ENCODE measurements at places on chromosomes 6 and 20.

GRCh38 chr6:136793363-136793762 lies 1.1 kb upstream of the MAP3K5 start:
- no peak for DNase-seq

DNA sequence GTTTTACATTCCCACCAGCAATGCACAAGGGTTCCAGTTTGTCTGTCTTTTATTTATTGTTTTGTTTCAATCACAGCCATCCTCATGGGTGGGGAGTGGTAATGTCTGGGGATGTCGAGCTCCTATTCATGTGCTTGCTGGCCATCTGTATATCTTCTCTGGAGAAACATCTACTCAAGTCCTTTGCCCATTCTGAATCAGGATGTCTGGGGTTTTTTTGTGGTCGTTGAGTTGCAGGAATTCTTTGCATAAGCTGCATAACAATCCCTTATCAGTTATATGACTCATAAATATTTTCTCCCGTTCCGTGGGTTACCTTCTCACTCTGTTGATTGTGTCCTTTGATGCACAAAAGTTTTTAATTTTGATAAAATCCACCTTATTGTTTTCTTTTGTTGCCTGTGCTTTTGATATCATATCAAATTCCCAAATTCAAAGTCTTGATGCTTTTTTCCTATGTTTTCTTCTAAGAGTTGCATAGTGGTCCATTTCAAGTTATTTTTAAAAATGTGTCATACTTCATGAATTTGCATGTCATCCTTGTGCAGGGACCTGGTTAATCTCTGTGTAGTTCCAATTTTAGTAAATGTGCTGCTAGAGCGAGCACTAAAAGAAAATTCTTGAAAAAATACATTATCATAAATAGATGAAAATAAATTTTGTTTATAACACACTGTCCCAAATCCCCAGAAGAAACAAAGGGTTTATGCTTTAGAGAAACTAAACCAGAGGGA lies 54.9 kb upstream of the PDE10A start:
- no peak for DNase-seq

DNA sequence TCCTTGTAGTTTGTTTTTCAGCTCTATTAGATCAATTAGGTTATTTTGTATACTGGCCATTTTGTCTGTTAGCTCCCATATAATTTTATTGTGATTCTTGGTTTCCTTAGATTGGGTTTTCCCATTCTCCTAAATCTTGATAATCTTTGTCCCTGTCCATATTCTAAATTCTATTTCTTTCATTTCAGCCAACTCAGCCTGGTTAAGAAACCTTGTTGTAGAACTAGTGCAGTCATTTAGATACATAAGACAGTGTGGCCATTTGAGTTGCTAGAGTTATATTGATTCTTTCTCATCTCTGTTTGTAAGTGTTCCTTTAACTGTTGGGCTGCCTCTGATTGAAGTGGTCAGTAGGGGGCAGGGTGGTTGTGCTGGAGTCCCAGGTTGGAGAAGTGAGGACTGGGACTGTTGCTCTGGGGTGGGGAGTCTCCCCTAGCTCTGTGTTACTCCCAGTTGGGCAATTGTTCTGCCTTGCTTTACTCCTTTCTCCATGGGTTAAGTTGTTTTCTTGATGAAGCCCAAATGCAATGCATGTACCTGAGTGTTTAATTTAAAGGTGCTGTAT lies 98.8 kb upstream of the NRN1 start:
- no peak for DNase-seq

DNA sequence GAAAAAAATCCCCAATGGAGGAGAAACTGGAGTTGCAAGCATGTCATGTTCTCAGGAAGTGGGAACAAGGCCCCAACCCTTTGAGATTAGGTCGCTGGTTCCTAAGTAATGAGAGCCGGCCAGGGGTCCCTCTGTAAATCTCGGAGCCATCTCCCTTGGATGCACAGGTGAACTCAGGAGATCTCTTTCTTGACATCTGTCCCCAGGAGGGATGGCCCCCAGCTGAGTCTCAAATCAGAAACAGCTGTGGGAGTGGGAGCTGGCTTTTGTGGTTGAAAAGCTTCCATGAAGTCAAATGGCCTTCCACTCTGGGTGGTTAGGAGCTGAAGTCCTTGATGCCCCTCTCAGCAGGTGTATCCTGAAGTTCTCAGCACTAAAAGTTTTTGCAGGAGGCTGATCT lies 257.1 kb downstream of the BMP7 start:
- DNase-seq, result no peak

- DNase-seq, result no peak
These were observed 67.3 kb downstream of the KCNB1 start for GRCh38 chr20:49415005-49415667.

DNA sequence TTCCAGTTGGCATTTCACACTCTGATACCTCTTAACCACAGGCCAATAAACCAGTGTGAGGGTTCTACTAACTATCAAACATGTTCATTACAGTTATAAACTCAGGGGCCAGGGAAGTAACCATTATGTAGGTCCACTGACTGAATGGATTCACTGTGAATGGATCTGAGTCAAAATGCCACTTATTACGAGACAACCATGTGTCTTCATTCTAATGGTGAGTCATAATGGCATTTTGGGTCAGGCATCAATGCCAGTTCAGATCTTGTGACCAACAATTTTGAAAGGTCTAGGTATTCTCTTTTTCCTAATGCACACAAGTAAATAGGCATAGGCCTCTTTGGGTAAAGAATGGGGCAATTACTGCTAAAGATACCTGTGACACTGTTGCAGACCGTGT lies 112.2 kb upstream of the HEY2 start:
- DNase-seq, result no peak

DNA sequence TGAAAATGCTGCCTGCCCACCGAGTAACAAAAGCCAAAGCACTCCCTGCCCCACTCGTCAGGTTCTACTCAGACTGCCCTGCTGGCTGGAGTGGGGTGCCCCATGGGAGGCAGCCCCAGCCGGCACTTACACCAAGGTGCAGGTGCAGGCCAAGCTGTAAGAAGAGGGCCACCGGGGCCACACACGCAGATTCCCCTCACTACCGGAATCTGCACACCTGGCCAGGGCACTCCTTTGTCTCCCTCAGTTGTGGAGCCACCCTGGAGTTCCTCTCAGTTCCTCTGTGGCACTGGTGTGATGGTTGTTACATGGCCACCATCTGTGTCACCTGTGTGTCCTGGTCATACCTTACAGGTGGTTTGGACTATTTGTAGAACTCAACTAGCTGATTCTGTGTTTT lies 112.4 kb downstream of the FOXO3 start:
- DNase-seq, result no peak

DNA sequence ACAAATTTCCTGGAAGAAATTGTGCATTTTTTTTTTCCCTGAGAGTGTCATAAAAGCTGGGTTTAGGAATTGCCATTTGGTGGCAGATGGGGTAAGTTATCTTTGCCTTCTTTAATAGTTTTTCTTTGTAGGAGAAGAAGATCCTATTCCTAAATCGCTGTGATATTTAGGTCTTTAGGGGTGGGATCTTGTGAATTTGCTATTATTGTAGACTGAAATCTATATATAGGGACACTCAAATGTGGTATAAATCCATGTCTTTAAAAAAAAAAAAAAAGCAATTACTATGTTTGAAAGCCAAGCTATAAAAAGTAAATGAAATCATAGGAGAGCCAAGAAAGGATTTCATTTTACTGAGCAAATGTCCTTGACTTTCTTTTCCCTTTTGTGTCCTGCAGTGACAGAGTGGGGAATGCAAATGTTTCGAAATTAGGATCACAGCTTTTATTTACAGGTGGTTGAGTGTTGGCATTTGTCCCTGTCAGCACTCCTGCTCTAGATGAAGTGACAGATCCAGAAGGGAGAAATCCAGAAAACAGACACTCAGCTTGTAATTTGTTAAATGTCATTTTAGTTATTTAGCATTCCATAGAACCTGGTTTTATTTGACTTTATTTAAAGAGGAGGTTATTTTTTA lies 29.4 kb downstream of the TIAM2 start:
- DNase-seq, result no peak

- DNase-seq, result no peak
These were observed 39.7 kb downstream of the APCDD1L start for GRCh38 chr20:58475466-58475865.

GRCh38 chr6:47428746-47429664 lies 48.6 kb upstream of the CD2AP start:
- DNase-seq, result no peak

DNA sequence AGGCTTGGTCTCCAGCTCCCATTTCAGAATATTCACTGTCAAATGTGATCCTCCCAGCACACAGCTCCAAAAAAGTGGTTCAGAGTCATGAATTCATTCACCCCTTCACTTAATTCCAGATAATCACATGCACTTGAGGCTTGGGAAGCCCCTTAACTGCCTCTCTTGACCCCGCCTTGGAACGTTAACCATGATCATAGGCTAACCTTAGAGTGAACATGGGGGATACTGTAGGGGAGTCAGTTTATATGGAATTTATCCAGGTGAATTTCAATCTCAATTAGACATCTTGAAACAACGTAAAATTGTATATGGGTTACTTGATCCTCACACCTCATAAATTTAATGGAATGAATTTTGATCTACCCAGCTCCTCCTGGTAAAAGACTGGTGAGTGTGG lies 346.8 kb upstream of the ARID1B start:
- no peak for DNase-seq

DNA sequence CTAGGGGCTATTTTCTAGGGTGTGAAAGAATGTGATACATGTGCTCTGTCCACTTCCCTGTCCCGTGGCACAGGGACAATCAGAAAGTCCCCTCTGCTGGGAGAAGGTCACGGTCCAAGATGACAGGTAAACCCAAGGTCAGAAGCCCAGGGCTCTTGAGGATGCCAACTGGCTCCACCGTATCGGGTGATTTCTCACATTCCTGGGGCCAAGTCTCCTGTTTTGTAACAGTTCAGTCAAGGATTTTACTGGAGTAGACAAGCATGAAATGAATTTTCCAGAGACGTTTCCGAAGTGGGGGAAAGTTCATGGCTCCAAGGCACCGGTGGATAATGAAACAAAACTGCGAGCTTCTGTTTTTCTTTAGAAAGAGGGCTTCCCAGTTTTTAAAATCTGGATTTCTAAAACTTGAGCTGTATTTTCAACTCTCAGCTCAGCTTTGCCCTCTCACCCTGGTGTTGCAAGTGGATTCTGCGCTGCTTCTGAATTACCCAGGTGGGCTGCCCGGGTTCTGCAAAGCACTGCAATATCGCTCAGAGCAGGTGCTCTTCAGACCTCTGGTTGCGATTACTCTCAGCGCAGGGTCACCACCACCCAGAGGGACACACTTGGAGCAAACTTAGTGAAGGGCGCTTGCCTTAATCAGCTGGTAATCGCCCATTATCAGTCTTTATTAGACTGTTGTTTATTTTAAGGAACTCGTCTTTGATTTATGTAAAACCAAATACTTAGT lies 64.4 kb upstream of the TMEM170B start:
- DNase-seq, result no peak

- no peak for DNase-seq
These were observed 13.1 kb downstream of the PSMB9 start for GRCh38 chr6:32867022-32867477.

DNA sequence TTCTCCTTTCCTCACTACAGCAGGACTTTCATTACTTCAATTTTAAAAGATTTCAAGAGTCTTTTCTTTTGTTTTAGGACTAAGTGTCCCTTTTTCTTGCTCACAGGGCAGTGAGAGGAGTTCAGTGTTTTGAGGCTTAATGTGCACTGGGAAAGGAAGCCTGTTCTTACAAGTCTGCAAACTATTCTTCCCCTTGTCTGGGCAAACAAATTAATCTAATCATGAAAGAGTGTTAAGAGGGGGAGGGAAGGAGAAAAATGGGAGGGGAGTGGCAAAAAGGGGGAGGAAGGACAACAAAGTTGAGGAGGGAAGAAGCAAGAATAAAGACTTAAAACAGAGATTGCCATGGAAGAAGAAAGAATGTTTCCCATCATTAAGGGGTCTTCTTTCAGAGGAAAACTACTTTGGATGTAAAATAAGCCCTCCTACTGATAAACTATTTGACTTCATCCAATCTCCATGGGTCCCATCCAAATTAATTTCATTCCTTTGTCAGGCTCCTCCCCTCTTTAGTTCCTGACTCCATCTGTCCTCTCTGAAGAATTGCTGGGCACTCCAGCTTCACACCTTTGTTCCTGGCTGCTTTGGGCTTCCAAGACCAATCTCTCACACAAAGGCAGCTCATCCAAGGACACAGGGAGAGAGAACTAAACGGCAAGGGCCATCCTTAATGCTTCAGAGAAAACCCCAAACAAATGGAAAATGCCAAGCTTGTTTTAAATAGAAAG lies 244.5 kb downstream of the TPBG start:
- no peak for DNase-seq

DNA sequence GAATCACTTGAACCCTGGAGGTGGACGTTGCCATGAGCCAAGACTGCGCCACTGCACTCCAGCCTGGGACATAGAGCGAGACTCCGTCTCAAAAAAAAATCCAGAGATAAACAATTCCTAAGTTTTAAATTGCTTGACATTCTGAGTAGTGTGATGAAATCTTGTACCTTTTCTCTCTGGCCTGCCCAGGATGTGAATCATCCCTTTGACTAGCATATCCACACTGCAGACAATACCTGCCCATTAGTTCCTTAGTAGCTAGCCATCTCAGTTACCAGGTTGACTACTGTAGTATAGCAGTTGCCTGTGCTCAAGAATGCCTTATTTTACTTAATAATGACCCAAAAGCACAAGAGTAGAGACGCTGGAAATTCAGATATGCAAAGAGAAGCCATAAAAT lies 2.8 kb downstream of the ZFP57 start:
- no peak for DNase-seq

- no peak for DNase-seq
These were observed 1223.6 kb upstream of the GJE1 start for GRCh38 chr6:140909156-140909555.

DNA sequence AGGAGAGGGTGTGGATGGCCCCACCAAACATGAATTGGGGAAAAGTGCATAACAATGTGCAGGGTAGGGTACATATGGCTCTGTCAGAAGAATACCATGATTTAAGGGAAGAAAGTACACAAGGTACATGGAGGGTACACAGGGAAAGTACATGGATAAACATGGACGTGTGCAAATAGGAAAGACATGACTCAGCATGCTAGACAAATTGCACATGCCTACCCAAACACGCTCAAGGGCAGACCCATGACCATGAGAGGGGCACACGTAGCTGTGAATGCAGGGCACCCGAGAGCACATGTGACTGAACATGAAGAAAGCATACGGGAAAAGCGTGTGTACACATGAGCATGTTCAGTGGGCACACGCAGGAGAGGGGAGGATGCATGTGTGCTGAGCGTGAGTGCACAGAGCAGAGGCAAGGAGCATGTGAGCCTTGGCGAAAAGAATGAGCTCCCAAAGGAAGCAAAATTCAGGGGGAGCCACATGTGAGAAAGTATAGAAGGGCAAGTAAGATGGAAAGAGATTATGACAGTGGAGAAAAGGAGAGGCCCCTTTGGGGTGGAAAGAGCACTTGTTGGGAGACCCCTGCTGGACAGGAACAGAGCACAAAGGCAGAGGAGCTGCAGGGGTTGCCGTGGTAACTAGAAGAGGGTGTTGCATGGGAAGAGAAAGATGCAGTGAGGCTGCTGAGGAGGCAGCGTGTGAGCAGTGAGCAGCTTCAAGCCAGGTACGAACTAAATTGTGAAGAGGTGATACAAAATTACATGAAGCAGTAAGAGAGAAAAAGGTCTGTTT lies 17.8 kb downstream of the OR2H2 start:
- no peak for DNase-seq

- DNase-seq, result no peak
These were observed 2.8 kb upstream of the RNF24 start for GRCh38 chr20:4018023-4018748.

GRCh38 chr20:56385130-56385529 lies 6.9 kb downstream of the AURKA start:
- DNase-seq, result no peak

- no peak for DNase-seq
These were observed 18.4 kb upstream of the SLC22A1 start for GRCh38 chr6:160102956-160103824.

All from cortex of kidney (tissue), 1 donor.